Stimulated activated CD8-positive, alpha-beta memory T cell treated with anti-CD3 and anti-CD28 coated beads, Interleukin-7, amount 100 ng/mL, for 1 hour (primary cell): ENCODE measurements at places on chromosomes 4 and X.

DNA sequence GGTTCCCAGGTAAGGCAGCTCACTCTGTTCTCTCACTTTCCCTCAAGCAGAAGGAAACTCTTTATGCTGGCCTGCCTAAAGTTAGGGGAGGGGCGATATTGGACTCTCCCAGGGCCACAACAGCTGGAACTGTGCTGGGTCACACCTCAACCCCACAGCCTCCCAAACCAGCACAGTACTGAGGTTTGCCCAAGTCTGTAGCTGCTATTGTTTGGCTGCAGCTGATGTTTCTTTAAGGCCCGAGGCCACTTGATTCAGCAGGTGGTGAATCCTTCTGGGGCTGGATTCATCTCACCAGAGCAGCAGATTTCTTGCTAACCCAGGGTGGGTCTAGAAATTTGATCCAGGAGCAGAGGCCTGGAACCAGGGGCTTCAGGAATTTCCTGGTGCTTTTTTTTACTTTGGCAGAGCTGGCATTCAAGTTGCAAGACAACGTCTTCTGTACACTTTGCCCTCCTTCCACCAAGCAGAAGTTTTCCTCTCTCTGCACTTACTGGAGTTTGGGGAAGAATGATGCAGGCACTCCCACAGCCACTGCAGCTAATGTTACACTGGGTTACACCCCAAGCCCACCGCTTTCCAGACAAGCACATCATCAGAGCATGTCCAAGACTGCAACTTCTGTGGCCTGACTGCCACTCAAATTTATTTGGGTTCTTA, 544.7 kb upstream of the NDST4 start:
- no peak for DNase-seq

DNA sequence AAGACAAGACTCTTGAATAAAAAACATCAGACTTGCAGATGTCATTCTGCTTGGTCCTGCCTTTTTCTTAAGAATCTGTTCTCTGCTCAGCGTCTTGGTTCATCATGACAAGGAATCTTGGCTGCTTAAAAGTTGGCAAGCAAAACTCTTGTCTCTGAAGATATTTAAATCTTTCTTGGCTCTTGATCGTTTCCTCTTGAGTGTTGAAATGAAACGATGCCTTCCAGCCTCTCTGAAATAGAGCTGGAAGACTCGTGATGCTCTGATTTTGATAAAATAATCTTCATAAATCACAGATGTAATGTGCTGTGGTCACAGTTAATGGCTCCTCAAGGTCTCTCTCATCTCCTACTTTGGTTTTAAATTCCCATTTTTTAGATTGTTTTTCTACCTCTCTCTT, 39.9 kb upstream of the TMEM192 start:
- DNase-seq: no peak

DNA sequence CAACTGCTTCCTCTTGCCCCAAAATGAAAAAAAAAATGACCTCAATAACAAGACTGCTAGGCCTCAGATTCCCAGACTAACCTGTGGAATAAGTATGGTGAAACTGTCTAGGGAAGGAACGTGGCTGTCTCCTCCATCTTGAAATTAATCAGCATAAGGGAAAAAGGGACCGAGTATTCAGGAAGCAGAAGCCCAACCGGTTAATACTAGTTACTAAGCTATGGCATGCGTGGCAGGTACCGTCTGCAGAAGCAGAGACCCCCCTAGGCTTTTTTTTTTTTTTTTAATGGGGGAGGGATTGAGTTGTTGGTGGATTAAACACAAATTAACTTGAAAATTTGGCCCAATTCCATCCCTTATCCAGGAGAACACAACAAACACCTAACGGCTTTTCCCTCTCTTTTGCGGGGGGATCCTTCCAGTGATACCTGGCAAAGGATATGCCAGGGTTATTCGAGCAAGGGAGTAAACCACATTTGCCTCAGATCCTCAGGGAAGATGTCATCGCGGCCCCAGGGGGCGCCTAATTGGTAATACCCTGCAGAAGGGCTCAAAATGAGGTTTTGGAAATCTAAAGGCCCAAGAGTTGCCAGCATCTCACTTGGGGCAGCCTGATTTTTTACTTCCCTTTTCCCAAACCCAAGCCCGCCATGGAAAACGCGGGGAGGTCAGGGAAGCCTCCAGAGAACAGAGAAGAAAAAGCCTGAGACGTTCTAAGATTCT, 893 bp downstream of the RLIM start:
- DNase-seq: no peak

DNA sequence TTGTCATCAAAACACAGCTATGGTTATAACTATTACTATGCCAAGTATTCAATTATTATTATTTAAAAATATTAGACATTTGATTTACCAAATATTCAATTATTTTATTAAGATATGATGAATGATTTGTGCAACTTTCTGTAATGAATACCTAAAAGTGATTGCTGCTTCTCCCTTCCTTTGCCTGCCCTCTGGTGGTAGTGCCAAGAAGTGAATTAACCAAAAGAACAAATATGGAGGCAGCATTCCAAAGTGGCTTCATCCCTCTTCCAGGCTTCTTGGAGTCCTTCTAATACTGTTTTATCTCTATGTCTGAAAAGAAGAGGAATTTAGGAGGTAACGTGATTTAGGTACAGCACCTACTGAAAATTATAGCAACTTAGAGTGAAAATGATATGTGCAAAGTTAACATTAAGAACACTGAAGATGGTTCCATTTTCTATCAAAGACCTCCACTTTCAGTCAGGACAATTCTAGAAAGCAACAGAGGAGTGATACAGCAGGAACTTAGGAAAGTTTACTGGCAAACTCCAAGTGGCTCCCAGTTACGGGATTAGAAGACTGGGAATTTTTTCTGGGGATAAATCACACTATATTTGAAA, 43.0 kb downstream of the ENPEP start:
- no peak for DNase-seq

DNA sequence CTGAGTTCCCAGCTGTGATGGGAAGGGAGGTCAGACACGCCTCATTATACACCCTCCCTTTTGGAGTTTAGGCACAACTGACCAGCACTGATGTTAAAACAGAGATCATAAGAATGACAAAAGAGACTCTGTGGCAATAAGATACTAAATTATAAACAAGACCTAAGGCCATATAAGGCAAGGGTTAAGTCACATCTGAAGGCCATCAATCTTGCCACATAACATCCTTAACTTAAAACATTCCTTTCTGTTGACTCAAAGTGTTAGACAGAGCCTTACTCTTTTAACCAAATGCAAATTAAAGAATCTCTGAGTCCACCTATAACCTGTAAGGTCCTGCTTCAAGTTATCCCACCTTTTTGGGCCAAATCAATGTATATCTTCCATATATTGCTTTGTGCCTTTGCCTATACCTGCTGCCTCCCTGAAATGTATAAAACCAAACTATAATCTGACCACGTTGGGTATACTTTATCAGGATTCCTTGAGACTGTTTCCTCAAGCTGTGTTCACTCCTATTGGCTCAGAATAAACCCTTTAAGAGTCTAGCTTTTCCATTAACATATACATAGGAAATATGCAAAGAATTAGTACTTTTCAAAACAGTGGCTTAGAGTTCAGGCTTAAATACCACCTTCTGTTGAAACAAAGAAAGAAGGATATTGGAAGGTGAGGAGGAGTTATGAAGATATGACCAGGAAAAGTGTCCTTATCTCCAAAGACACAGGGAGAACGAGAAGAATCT, 214.4 kb upstream of the PPP1R2C start:
- DNase-seq: no peak

GRCh38 chr4:26452565-26453531, 37.4 kb downstream of the CCKAR start:
- DNase-seq: no peak

- DNase-seq: no peak
Measured at GRCh38 chrX:29143356-29143755, 556.1 kb downstream of the IL1RAPL1 start.

DNA sequence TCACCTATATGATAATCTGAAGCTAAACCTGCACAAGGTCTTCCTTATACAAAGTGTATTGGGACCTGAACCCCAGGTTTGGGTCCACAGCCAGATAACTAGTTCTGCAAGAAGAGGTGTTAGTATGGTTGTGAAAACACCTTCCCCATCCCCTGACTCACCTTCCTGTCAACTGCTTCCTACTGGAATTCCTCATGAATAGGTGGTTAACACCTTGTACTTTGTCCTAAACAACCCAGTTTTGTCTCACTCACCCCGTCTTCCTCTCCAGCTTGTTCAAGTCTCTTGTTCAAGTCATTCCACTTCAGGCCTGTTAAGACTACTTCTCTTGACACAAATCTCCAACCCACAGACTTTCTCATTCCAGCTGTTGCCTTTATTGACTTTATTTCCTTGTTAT, 45.5 kb downstream of the CCNG2 start:
- DNase-seq: no peak

GRCh38 chr4:921830-922331, 10.2 kb downstream of the GAK start:
- DNase-seq: no peak

GRCh38 chr4:112926819-112927218, 122.6 kb upstream of the ANK2 start:
- DNase-seq: no peak

GRCh38 chr4:129098531-129099001, 2.6 kb downstream of the C4orf33 start:
- DNase-seq: no peak

DNA sequence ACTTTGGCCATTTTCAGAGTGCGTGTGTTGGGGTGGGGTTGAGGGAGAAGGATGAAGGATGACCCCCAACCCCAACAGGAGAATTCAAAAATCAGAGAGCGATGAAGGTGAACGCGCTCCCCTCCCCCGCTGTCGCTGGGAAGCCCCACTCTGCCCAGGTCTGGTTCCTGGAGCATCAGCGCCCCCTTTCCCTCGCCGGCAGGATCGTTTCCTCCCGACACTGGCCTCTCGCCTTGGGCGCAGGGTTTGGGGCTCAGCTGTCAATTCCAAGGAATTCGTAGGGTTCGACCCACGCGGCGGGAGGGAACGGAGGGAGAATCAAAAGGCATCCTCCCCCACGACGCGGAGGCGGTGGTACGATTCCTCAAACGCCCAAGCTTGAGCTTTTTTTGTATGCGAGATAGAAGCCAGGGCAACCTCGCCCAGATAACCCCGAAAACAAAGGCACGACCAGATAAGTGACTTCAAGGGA, 1.0 kb upstream of the PDGFRA start:
- DNase-seq: no peak

DNA sequence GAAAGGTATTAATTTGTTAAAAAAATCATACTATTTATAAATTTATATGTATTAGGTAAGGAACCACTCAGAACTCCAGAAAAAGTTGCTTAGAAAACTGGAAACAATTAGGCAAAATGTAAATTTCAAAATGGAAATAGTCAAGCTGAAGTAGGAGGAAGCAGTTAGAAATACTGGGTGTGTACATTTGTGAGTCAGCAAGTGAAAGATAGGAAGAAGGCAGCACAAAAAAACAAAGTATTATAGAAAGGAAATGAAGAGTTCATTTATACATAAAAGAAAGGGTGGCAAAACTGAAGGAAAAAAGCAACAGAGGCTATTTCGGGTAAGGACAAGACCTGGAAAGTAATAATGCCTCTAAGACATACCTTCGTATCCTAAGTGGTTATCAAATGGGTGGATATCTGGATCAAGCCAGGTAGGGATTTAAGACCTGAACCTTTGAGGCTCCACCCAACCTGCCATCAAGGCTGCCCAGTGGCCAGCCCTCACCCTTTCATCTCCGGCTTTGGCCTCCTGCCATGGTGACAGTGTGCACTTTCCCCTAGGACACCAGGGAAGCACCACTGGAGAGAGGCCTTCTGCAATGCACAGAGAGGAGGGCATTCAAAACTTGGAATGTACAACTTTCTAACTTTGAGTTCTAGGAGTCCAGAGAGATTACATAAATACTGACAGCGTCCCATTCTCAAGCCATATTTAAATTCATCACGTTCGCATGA, at the start of gene LRRC66:
Gene LRRC66 (minus strand): TSS at position 428 of the 722 bp plus-strand sequence. CDS start 2,750 bp downstream, outside the sequence.
- DNase-seq: no peak

DNA sequence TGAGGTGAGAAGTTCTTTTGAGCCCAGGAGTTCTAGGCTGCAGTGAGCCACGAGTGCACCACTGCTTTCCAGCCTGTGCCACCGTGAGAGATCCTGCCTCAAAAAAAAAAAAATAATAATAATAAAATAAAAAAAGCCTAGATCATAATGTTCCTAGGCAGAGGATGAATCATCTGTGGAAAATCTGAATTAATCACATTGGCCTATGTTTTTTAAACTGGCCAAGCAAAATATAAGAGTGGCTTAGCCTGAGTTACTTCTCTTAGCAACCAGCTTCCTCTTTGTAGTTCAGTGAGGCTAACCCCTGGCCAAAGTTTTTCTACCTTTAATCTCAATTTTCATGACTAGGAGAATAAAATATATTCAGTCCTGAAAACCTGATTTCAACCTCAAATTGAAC, 614.6 kb downstream of the PPP4R3C start:
- no peak for DNase-seq

DNA sequence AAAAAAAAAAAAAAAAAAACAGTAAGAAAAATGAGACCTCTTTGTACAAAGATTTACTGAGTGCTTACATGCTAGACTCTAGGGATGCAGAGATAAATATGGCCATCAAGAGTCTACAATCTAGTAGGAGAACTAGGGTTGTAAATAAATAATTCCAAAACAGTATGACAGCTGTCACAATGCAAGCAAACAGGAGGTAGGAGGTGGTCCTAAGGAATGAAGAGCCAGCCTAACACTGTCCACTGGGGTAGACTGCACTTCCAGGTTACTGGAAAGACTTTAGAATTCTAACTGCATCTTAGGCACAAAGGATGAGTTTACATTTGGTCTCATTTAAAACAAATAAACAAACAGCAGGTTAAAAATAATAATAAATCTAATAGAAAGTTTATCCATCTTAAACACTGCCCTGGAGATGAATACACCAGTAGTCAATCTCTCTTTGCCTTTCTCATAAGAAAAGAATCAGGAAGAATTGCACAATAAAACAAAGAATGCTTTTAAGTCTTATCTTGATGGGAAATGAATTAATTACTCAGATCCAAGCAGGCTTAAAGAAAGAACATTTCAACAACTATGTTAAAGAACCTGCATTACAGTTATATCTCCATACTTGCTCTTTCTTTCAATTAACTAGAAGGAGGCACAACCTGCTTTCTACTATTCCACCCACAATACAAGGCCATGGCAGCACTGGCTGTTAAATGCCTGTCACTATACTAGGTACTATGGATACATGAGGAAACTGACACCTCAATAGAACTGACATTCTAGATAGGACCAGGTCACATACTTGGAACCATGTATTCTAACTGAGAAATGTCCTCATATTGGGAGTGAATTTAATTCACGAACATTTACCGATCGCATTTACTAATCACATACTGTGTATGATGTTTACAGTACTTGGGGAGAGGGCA, 12.7 kb downstream of the ADGRA3 start:
- no peak for DNase-seq

DNA sequence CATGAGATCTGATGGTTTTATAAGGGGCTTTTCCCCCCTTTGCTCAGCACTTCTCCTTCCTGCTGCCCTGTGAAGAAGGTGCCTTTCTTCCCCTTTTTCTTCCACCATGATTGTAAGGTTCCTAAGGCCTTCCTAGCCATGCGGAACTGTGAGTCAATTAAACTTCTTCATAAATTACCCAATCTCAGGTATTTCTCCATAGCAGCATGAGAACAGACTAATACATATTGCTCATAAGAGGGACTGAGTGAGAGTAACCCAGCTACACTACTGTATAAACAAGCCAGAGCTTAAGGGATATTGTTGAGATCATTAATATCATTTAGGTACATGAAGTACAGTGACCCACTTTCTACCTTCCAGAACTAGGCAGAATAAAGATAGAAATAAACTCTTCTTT, 102.9 kb downstream of the TEX13A start:
- no peak for DNase-seq
